ENCODE measurements at places on chromosomes 4 and X. TPM values are rescaled to one million over a fixed set of nuclear protein-coding genes. Genes with fewer than 3 reads are reported as not detected.

Gene GATA1
- total RNA-seq = 0.32 TPM

Gene EMCN
- total RNA-seq = not detected

Gene GPR119
- not detected for total RNA-seq

Gene CHST7
- 6.6 TPM for total RNA-seq

Gene CLDN22
- total RNA-seq = not detected

Gene PRR32
- total RNA-seq = not detected

Gene NSUN7
- 1.2 TPM for total RNA-seq

Gene SSX2B
- total RNA-seq = not detected

Gene PABPC5
- total RNA-seq = not detected

Gene GAGE2A
- total RNA-seq = not detected

Gene ZCCHC18
- total RNA-seq = 4.9 TPM

Gene TEX13B
- not detected for total RNA-seq

Gene CENPVL3
- not detected for total RNA-seq

Gene SLC26A1
- total RNA-seq = not detected

Gene RAB40A
- 0.31 TPM for total RNA-seq

Gene NRK
- not detected for total RNA-seq

Gene PLAC1
- total RNA-seq = not detected

Gene FAM114A1
- 0.50 TPM for total RNA-seq

Gene NPY1R
- not detected for total RNA-seq

Gene GAGE1
- total RNA-seq = not detected

Gene FAM90A26
- total RNA-seq = not detected

Gene EDA
- 13.6 TPM for total RNA-seq

Gene RAB28
- 8.4 TPM for total RNA-seq

Gene ANKRD50
- total RNA-seq = 0.17 TPM

Gene NHS
- 0.07 TPM for total RNA-seq

Gene NLRP2B
- total RNA-seq = not detected

Gene AKAP4
- total RNA-seq = not detected

Gene DIAPH2
- 18.3 TPM for total RNA-seq

Gene GIMD1
- not detected for total RNA-seq

Gene FRG2
- total RNA-seq = not detected

Gene PRRG1
- not detected for total RNA-seq

Gene ODAPH
- not detected for total RNA-seq

Gene SPOCK3
- not detected for total RNA-seq

Data from T-helper 17 cell (primary cell).